Right renal cortex interstitium (tissue), 3 donors: ENCODE measurements at places on chromosomes 12 and 14. TPM values are rescaled to one million over a fixed set of nuclear protein-coding genes. Genes with fewer than 3 reads are reported as not detected.

- DNase-seq: no peak
Observed at GRCh38 chr14:28303248-28303647, 463.3 kb upstream of the FOXG1 start.

DNA sequence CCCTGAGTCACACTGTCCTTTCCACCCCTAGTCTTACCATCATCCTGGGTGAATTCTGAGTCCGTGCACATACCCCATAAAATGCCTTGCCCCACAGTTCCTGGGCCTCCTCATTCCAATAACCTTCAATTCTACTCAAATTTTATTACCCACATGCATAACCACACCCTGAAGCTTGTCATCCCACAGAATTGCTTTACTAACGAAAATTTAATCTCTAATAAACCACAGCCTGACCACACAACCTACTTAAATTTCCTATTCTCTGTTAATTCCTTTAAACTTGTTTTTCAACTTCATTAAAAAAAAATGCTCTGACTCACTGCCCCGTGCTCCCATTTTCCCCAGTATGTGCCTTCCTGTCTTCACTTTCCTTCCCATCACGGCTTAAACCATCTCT is 205.9 kb downstream of the PHLDA1 start:
- DNase-seq: no peak

DNA sequence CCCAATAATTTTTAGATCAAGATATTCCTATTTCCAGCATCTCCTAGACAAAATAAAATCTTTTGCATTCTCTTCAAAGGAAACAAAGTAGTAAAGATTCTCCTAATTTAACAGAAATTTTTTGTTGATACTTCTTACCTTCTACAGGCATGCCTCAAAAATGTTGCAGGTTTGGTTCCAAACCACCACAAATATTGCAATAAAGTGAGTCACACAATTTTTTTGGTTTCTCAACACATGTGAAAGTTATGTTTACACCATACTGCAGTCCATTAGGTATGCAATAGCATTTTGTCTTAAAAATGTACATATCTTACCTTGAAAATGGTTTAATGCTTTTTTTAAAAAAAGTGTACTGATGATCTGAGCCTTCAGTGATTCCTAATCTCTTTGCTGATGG is 65.6 kb upstream of the USP15 start:
- DNase-seq: no peak

The AMDHD1 gene
- polyA plus RNA-seq: 1.4 TPM

DNA sequence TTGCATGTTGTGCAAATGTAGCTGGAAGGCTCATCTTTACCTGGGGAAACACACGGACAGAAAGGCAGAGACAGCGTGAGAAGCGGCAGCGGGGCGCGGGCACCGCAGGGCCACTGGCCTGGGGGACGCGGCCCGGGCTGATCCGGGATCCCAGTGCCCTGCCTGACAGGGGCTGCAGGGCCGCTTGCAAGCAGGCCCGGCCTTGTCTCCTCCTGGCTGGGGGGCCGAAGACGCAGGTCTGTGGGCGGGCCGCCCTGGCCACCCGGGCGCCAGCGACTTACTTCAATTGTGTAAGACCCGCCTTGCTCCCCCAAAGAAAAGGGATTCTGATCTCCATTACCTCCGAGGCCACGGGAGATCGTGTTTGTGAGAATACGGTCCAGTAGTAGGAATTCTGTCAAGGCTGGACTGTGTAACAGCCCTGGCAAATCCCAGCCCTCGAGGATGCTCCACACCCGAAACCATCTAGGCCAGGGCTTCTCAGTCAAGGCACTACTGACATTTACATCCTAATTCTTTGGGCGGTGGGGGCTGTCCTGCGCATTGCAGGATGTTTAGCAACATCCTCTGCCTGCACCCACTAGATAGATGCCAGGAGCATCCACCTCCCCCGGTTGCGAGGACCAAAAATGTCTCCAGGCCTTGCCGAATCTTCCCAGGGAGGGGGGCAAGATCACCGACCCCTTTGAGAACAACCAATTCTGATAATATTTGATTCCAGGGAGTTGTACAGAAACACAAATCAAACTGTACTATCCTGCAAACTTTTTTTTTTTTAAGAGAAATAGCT is 95.6 kb downstream of the BCL11B start:
- no peak for DNase-seq

- DNase-seq: no peak
Observed at GRCh38 chr12:44511289-44511688, 364.8 kb downstream of the NELL2 start.

GRCh38 chr12:27271206-27271605 is 27.1 kb downstream of the STK38L start:
- DNase-seq: no peak

- DNase-seq: no peak
Observed at GRCh38 chr12:1691123-1692007, 495 bp downstream of the ADIPOR2 start.

- DNase-seq: no peak
Observed at GRCh38 chr12:53862831-53863230, 75.8 kb upstream of the HOXC13 start.

GRCh38 chr14:104037903-104038302 is 47.6 kb upstream of the ASPG start:
- DNase-seq: no peak

The LAG3 gene
- 0.75 TPM for polyA plus RNA-seq

DNA sequence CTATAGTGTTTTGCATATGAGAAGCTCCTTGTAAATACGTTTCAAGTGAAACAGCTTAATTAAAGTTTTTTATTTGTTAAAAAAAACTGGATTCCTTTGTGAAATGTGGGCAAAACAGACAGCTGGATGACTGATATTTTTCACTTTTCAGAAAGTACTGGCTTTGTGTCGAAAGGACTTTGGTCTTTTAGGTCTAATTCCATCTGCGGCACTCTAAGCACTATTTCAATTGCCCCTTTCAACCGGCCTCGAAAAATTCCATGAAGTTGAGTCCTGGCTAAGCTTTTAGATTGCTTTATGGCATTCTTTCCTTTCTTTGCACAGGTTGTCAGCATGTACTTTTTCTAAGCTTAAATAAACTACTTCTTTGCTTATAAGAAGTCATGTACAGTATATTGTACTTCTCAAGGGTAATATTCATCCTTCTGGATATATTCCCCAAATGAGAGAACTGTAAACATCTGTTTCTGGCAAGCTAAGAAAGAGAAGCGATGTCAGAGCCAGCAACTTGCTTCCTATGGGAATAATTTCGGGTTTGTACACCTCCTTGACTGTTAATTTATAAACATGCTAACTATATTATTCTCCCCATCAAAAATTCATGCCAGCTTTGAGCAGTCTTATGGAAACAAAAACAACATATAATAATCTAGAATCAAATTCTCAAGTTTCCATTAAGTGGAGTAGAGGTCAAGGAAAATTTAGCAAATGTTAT is 611.3 kb downstream of the ETNK1 start:
- DNase-seq: no peak

- DNase-seq: no peak
Observed at GRCh38 chr12:89470741-89471509, 53.7 kb downstream of the GALNT4 start.

DNA sequence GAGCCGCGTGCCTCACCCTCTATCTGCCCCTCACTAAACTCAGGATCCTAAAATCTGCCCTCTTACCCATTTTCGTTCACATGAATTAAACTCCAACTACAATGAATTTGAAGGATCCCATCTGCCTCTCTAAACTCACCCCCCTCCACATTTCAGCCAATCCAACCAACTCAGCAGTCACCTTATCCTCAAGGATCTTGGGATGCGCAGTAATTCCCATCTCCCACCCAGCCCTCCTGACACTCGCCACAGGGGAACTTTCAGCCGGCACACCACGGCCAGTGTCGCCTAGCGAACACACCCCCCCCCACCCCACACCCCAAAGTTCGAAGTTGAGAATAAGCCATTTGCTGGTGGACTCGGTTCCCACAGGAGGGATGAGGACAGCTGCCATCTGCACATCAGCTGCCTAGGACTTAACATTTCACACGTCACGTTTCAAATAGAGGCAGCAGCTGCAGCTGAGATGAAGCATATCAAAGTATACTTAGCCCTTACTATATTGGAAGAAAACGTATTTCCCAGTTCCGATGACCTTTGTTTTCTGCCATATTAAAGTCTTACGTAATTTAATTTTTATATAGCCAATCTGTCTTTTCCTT is 8.7 kb upstream of the SELPLG start:
- DNase-seq: no peak

The ZNF26 gene
- 11.7 TPM for polyA plus RNA-seq

- no peak for DNase-seq
Observed at GRCh38 chr12:104602406-104602805, 145.7 kb downstream of the CHST11 start.

- no peak for DNase-seq
Observed at GRCh38 chr12:1197264-1198018, 206.4 kb downstream of the ERC1 start.

DNA sequence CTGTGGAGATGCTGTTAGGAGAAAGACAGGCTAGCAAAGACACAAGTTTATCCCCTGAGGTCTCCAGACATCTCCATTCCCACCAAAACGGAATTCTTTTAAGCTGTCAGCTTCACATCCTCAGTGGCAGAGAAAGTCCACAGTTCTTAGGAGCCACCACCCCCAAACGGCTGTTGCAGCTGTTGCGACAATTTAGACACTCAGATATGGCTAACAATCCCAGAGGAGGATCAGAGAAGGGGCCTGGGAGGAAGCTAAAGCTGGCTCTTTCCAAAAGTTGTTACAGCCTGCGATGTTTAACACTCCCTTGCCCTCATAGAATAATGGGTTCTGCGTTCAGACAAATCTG is 1.9 kb upstream of the ATP5MC2 start:
- DNase-seq: no peak

- no peak for DNase-seq
Observed at GRCh38 chr12:130990034-130990433, 36.3 kb downstream of the ADGRD1 start.
